CD8-positive, alpha-beta memory T cell (primary cell): ENCODE measurements at places on chromosomes 6 and 20.

DNA sequence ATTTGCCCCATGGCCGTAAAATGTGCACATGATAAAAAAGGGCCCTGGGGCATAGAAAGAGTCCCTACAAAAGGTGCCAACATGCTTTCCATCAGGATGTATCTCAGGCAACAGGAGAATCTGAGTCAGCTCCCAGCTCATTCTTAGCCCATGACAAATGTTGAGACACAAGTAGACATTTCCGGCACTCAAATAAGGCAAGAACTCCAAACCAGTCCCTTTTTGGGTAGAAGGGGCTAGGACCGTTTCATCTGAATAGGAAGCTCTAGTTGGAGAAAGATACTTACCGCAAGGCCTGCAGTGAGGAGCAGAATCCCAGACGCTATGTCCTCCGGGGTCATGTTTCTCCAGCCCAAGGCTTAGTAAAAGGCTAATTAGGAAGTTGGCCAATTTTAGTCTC is 261.0 kb upstream of the RIN2 start:
- no peak overlapping the region for H3K4me3 ChIP-seq
- no peaks in the 10 kb centered on the region for H3K4me1 ChIP-seq
- DNase-seq = no peak
- no peaks in the 10 kb centered on the region for H3K36me3 ChIP-seq
- no peaks in the 10 kb centered on the region for H3K27me3 ChIP-seq
- no peak overlapping the region for H3K27ac ChIP-seq

DNA sequence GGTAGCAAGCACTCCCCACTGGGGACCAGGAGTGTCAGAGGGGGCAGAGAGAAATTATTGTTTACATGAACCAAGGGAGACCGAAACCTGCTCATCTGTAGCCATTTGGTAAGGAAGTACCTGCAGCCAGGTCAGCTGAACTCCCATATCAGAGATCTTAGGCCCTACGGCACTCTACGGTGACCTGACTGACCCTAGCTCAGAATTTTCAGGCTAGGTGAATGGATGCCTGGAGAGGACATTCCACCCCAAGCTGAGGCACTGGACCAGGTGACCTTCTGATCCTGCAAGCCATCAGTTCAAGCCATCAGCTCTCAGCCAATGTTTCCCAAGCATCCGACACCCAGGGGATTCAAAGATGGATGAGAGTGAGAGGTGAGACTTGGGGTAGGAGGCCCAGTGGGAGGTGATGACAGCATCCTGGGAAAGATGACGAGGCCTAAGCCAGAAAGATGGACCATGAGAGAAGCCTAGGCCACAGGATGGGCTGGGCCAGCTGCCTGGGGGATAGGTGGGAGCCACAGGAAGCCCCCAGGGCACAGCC is 2.8 kb downstream of the ANGPT4 start:
- H3K4me3 ChIP-seq = no peak overlapping the region
- no peaks in the 10 kb centered on the region for H3K27me3 ChIP-seq
- DNase-seq = no peak
- H3K4me1 ChIP-seq = no peaks in the 10 kb centered on the region

DNA sequence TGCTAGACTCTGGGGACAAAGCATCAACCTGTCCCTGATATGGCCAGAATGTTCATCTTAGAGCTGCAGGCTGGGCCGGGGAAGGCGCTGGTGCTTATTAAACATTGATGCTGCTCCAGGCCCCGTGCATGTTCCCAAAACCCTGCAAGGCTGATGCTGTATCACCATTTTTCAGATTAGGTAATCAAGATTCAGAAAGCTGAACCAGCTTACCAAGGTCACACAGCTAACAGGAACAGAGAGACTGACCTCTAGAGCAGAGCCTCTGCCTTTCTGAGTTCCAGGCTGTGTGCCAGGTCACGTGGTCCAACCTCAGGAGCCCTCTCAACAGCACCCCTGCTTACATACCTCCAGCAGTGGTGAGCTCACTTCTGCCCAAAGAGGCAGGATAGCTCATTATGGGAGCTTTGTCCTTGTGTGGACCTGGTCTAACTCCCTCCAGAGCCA is 16.1 kb upstream of the VSTM2L start:
- DNase-seq = no peak
- no peaks in the 10 kb centered on the region for H3K36me3 ChIP-seq
- no peaks in the 10 kb centered on the region for H3K27me3 ChIP-seq
- no peak overlapping the region for H3K4me3 ChIP-seq

DNA sequence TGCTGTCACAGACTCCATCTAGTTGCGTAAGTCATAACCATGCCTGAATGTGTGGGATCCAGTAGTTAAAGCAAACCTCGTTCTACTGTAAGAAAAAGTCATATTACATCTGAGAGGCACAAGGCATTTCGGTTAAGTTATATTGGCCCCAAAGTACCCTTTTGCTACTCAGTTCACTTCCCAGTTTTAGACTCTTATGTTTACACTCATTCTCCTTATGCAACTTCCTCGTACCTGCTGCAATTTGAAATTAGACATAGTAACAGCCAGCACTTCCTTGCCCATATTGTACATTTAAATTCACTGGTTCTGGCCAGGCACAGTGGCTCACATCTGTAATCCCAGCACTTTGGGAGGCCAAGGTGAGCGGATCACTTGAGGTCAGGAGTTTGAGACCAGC is 37.0 kb downstream of the PEX7 start:
- no peak for DNase-seq
- no peaks in the 10 kb centered on the region for H3K36me3 ChIP-seq
- no peaks in the 10 kb centered on the region for H3K4me1 ChIP-seq
- H3K4me3 ChIP-seq = no peak overlapping the region
- H3K27me3 ChIP-seq = no peaks in the 10 kb centered on the region

- no peak overlapping the region for H3K4me3 ChIP-seq
- no peaks in the 10 kb centered on the region for H3K36me3 ChIP-seq
- no peak for DNase-seq
- no peaks in the 10 kb centered on the region for H3K27me3 ChIP-seq
- H3K4me1 ChIP-seq = no peaks in the 10 kb centered on the region
- no peak overlapping the region for H3K27ac ChIP-seq
Measured at GRCh38 chr20:17210983-17211382, 15.9 kb upstream of the PCSK2 start.
